ENCODE measurements at places on chromosomes 6 and 20.

- H3K4me1 ChIP-seq, result peaks cover 6% of the 10 kb centered on the region
- H3K27me3 ChIP-seq, result no peaks in the 10 kb centered on the region
- no peak overlapping the region for H3K4me3 ChIP-seq
- DNase-seq, result no peak
These were observed 38.9 kb downstream of the SMAP1 start for GRCh38 chr6:70706491-70707123.

DNA sequence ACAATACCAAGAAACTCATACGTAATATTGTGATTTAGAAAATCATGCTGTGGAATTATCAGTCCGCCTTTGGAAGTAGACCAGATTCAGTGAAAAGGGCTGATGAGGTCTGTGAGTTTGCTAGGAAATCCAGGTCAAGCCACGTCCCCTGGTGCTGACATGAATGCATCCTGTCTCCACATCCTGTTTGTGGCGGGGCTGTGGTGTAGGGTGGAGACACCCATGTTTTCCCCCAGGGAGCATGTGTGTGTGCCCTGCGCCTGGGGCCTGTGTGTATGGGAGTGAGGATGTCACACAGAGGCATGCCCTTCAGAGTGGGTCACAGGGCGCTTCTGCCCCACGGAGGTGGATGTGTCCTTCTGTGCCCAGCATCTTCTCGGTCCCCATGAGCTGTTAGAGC is 109.1 kb downstream of the SASH1 start:
- H3K36me3 ChIP-seq, result no peaks in the 10 kb centered on the region
- H3K4me3 ChIP-seq, result no peak overlapping the region
- no peaks in the 10 kb centered on the region for H3K27me3 ChIP-seq
- no peak overlapping the region for H3K27ac ChIP-seq

- no peak for DNase-seq
- H3K27me3 ChIP-seq, result no peaks in the 10 kb centered on the region
- H3K4me1 ChIP-seq, result no peaks in the 10 kb centered on the region
- no peak overlapping the region for H3K27ac ChIP-seq
- no peaks in the 10 kb centered on the region for H3K36me3 ChIP-seq
- no peak overlapping the region for H3K4me3 ChIP-seq
These were observed 263.9 kb upstream of the JARID2 start for GRCh38 chr6:14981960-14982359.

GRCh38 chr6:79421707-79422484 is 115.3 kb downstream of the LCA5 start:
- no peaks in the 10 kb centered on the region for H3K27me3 ChIP-seq
- H3K36me3 ChIP-seq, result no peaks in the 10 kb centered on the region
- no peak overlapping the region for H3K4me3 ChIP-seq
- DNase-seq, result no peak
- no peak overlapping the region for H3K27ac ChIP-seq

DNA sequence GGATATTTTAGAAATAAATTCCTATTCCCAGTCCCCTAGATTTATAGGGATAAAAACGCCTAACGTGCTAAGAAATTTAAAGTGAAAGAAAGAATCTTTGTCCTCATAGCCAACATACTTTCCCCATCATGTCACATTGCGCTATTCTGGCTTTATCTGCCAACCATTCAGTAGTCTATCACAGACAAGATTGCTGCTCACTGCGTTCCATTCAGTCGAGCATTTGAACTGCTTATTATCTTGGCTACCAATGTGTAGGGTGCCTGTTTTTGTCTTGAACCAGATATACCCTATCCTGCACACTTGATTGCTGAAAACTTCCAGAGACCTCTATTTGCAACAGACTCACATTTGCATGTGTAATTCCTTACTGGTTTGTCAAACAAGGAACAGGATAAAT is 751.5 kb downstream of the EPHA7 start:
- H3K4me1 ChIP-seq, result no peaks in the 10 kb centered on the region
- no peak for DNase-seq
- H3K4me3 ChIP-seq, result no peak overlapping the region
- H3K36me3 ChIP-seq, result no peaks in the 10 kb centered on the region
- H3K27ac ChIP-seq, result no peak overlapping the region
- H3K27me3 ChIP-seq, result no peaks in the 10 kb centered on the region

DNA sequence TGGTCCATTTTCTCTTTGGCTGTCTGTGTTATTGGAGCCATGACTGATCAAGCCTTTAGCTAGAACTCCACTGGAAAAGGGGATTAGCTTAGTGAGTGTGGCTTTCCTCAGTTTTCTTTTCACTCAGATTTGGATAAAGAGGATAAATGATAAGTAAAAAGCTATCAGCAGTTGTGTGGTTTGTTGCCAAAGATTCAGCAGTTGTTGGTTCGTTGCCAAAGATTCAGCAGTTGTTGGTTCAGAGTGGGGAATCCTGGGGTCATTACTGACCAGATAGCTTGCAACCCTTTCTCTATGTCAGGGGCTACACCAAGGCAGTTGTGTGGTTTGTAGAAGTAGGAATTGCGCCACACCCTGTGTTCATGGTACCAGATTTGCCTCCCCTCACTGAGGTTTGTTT is 107.7 kb upstream of the SCP2D1 start:
- no peak for DNase-seq
- H3K27ac ChIP-seq, result no peak overlapping the region
- H3K27me3 ChIP-seq, result no peaks in the 10 kb centered on the region
- H3K36me3 ChIP-seq, result no peaks in the 10 kb centered on the region
- no peak overlapping the region for H3K4me3 ChIP-seq

DNA sequence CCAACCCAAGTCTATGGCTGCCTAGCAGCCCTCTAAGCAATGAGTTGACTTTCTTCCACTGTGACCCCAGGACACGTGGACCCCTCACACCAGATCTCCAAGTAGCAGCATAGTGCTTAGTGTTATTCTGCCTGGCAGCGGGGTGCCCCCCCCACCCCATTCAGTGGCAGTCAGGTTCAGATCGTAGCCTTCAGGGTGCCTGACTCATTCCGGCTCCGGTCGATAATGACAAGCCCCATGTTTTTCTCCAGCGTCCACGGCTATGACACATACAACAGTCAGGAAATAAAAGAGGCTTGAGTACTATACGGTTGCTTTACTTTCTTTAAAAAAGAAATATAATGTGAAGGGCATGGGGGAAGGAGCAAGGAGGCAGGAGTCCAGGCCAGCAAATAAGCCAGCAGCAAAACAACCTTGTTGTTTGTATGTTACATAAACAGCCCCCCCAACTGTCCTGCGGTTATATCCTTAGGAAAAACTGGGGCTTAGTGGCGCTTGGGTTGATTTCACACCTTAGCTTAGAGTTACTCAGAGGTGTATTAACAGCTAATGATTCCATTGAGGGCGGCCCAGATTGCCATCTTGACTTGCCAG is 23.1 kb downstream of the GNAS start:
- H3K36me3 ChIP-seq, result no peaks in the 10 kb centered on the region
- peaks cover 10% of the 10 kb centered on the region for H3K4me1 ChIP-seq
- no peak overlapping the region for H3K4me3 ChIP-seq
- H3K27ac ChIP-seq, result no peak overlapping the region

- no peak overlapping the region for H3K27ac ChIP-seq
- no peaks in the 10 kb centered on the region for H3K27me3 ChIP-seq
- H3K36me3 ChIP-seq, result no peaks in the 10 kb centered on the region
These were observed 45.6 kb downstream of the NFATC2 start for GRCh38 chr20:51496964-51497363.

GRCh38 chr6:152380993-152381898 is 255.9 kb downstream of the SYNE1 start:
- H3K4me3 ChIP-seq, result no peak overlapping the region
- H3K27me3 ChIP-seq, result no peaks in the 10 kb centered on the region
- no peak for DNase-seq
- H3K36me3 ChIP-seq, result no peaks in the 10 kb centered on the region
- no peak overlapping the region for H3K27ac ChIP-seq
- no peaks in the 10 kb centered on the region for H3K4me1 ChIP-seq

DNA sequence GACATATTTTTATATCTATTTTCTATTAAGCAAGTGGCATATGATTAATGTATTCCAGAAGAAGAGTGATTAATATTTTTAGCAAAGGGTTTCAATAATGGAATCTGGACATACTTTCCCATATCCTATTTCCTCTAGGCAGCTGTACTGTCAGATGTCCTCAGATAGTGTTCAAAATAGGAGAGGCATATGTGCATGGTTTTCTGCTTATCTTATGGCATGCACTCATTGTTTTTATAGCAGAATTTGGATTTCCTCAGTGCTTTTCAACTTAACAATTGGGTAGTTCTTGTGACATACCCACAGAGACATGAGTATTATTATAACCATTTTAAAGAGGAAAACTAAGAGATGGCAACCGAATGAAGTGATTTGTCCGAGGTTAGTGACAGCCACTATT is 12.6 kb upstream of the SLC17A5 start:
- no peak overlapping the region for H3K4me3 ChIP-seq
- no peaks in the 10 kb centered on the region for H3K4me1 ChIP-seq
- H3K27ac ChIP-seq, result no peak overlapping the region
- H3K27me3 ChIP-seq, result no peaks in the 10 kb centered on the region
- H3K36me3 ChIP-seq, result no peaks in the 10 kb centered on the region

DNA sequence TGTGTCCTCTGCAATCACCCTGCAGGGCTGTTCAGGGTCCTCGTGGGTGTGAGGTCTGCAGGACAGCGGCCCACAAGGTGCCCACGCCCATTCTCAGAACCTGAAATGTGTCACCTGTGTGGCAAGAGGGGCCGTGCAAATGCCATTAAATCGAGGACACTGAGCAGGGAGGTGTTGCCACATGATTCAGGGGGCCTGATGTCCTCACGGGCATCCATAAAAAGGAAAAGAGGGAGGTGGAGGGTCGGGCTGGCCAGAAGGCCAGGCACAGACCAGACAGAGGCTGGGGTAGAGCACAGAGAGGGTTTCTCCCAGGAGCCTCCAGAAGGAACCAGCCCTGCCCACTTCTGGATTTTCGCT is 239.6 kb downstream of the ERMARD start:
- no peaks in the 10 kb centered on the region for H3K27me3 ChIP-seq
- H3K4me1 ChIP-seq, result peaks cover 7% of the 10 kb centered on the region
- no peak overlapping the region for H3K4me3 ChIP-seq
- H3K36me3 ChIP-seq, result no peaks in the 10 kb centered on the region

- no peak for DNase-seq
- no peaks in the 10 kb centered on the region for H3K4me1 ChIP-seq
- H3K4me3 ChIP-seq, result no peak overlapping the region
- no peaks in the 10 kb centered on the region for H3K27me3 ChIP-seq
- H3K36me3 ChIP-seq, result no peaks in the 10 kb centered on the region
These were observed 38.5 kb downstream of the EYA2 start for GRCh38 chr20:46933150-46933549.

DNA sequence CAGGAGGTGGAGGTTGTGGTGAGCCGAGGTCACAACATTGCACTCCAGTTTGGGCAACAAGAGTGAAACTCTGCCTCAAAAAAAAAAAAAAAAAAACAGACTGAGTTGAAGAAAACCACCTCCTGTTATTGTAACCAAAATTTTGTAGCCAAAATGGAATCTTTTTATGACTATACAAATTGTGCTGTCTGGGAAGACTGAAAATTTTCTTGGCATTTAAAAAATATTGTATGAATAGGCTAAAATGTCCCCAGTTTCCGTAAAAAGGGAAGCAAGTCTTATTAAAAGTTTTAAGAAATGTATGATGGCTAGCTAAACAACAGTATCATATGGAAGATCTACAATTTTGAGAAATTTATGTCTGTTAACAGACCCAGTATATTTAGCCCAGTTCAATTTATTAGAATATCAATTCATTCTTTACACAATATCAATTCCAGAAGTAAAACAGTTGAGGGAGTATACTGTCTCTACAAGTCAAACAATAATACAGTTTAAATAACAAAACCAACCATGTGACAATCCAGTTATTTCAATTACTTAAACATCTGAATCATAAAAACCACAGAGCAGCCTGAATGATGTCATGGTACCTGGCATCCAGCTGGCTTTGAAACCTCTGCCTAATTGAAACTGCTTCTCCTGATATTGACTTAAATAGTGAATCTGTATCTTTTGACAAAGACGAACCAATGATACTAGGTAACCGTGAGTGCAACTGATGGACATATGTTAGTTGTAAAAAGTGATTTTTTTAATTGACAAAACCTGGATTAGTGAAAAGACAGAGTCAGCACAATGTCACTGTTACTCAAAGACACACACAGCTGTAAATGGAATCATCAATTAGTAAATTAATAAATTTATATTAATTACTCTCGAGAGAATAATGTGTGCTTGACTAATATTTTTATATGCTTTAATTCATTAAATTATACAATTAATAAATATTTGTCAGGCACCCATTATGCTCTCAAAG is 166.6 kb upstream of the MARCKS start:
- no peaks in the 10 kb centered on the region for H3K27me3 ChIP-seq
- DNase-seq, result no peak
- no peak overlapping the region for H3K4me3 ChIP-seq
- no peaks in the 10 kb centered on the region for H3K4me1 ChIP-seq

DNA sequence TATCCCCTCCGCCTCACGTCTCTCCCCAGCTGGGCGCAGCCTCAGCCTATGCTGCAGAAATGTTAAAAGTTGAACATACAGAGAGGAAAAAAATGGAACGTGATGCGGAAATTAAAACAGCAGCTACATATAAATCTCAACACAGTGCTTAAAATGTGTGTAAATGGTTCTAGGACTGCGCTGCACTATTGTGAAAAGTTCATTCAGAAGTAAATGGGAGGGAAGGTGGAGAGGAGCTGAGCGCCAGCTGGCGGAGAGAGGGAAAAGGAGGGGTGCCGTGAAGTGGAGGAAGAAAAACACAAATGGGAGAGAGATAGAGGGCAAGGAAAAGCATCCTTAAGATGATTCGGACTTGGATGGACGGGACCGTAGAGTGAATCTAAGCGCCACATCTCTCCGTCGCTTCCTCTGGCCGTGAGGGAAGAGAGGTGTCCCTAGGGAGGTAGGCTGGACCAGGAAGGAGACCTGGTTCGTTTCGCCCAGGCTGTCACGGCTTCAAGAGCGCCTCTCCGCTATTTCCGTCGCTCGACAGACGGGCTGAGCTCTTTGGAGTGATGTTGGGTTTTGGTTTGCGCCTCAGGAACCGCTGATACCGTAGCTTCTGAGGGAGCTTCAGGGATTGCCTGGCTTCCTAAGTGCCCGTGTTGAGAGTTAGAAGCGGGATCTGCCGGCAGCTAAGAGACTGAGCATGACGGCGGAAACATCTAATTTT is 113.7 kb downstream of the TRIM27 start:
- DNase-seq, result no peak
- no peak overlapping the region for H3K4me3 ChIP-seq
- H3K36me3 ChIP-seq, result no peaks in the 10 kb centered on the region
- no peaks in the 10 kb centered on the region for H3K4me1 ChIP-seq
- peaks cover 74% of the 10 kb centered on the region for H3K27me3 ChIP-seq

GRCh38 chr6:147752689-147753403 is 244.4 kb downstream of the SAMD5 start:
- H3K36me3 ChIP-seq, result no peaks in the 10 kb centered on the region
- no peak overlapping the region for H3K27ac ChIP-seq
- no peak for DNase-seq
- H3K4me3 ChIP-seq, result no peak overlapping the region
- H3K27me3 ChIP-seq, result no peaks in the 10 kb centered on the region

DNA sequence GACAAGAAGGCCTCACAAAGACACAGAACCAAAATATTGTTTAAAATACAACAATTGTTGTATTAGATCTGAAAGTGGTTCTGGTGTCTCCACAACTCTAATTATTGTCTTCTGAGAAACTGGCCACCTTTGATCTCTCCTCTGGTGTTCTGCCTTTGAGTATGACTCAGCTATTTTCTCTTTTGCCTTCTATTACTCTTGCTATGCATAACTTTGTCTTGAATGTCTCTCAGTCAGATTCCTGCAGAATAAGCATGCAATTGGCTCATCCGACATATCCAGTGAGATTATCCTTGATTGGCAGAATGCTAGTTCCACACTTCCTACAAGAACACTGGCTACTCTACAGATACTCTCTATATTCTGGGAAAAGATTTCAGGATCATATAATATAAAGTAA is 14.3 kb upstream of the EPM2A start:
- no peak overlapping the region for H3K4me3 ChIP-seq
- no peaks in the 10 kb centered on the region for H3K4me1 ChIP-seq
- H3K27ac ChIP-seq, result no peak overlapping the region
- H3K36me3 ChIP-seq, result no peaks in the 10 kb centered on the region
